Cortex of kidney (tissue), 1 donor: ENCODE measurements at places on chromosomes 3 and 15.

GRCh38 chr3:149463921-149464320, 10.6 kb upstream of the TM4SF4 start:
- no peak for DNase-seq

GRCh38 chr3:161558236-161558635, 61.6 kb downstream of the OTOL1 start:
- no peak for DNase-seq

- DNase-seq, result no peak
These were observed 113.4 kb downstream of the CD47 start for GRCh38 chr3:107977221-107978130.

- DNase-seq, result no peak
These were observed 85.5 kb downstream of the FLNB start for GRCh38 chr3:58093574-58094195.

DNA sequence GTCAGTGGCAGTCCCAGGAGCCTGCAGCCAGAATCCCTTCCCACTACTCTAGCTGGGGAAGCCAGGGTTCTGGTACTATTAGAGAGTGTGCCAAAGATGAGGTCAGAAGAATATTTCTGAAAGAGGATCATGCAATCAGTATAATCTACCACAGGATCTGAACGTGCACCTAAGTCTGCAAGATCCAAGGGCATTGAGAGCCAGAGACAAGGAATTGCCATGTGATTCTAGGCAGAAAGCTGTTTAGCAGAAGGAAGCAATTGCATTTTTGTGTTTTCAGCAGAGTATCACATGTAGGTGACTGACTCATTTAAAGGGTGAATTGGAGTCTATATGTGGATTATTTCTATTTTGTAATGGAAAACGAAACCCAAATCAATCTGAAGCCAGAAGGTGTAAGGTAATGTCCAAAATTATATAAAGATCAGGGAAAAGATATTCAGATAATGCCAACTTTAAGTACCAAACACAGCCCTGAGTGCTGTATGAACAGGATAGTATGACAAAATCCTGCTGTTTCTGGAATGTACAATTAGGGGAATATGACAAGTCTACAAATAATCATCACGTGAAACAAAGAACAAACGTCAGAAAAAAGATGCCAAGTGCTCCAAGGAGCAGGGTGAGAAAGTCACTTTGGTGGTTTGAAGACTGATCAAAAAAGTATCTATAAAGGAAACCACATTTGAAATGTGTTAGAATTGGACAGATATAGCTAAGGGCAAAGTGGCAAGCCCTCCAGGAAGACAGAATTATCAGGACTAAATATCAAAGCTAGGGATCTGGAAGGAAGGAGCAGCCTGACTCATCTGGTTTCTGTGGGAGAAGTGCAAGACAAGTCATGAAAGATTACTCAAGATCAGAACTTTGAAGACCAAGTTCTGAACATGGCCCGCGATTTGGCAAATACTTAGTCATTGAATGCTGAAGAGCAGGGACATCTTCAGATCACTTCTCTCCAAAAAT, 1036.6 kb downstream of the NTRK3 start:
- no peak for DNase-seq

- no peak for DNase-seq
These were observed 43.7 kb upstream of the ADPGK start for GRCh38 chr15:72827226-72827625.

DNA sequence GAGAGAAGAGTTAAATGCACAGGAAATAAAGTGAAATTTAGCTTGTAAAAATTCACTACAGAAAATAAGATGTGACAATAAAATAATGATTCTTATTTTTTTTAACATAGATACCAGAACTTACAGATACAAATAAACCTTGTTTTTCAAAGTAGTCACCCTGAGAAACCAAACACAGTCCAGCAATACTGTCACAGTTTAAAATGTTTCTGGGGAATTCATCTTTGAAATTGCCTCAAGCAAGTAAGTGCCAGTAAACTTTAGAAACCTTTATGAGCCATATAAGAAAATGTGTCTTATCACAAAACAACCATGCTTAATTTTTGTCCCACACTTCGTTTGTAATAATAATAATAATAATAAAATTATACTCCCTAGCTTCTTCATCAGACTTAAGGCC, 19.9 kb downstream of the SHOX2 start:
- DNase-seq, result no peak

- DNase-seq, result no peak
These were observed 9.4 kb upstream of the ADCY5 start for GRCh38 chr3:123458255-123458654.

DNA sequence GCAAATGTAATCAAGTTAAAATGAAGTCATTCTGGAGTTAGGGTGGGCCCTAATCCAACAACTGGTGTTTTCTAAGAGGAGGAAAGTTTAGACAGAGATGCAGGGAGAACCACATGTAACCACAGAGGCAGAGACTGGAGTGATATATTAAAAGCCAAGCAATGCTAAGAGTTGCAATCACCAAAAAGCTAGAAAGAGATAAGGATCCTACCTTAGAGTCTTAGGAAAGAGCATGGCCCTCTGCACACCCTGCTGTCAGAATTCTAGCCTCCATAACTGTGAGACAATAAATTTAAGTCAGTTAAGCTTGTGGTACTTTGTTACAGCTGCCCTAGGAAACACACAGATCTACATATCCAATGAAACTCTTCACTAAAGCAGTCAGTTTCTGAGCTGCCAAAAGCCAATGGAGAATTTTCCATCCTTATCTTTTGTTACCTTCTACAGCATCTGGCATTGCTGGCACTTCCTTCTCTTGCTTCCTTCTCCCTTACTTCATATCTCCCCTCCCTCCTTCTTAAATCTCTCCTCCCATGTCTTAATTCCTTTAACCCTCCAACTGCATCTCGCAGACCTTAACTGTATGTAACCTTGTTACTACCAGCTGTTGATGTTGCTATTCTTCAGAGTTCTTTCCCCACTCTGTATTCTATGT, 11.2 kb downstream of the DCBLD2 start:
- DNase-seq, result no peak

DNA sequence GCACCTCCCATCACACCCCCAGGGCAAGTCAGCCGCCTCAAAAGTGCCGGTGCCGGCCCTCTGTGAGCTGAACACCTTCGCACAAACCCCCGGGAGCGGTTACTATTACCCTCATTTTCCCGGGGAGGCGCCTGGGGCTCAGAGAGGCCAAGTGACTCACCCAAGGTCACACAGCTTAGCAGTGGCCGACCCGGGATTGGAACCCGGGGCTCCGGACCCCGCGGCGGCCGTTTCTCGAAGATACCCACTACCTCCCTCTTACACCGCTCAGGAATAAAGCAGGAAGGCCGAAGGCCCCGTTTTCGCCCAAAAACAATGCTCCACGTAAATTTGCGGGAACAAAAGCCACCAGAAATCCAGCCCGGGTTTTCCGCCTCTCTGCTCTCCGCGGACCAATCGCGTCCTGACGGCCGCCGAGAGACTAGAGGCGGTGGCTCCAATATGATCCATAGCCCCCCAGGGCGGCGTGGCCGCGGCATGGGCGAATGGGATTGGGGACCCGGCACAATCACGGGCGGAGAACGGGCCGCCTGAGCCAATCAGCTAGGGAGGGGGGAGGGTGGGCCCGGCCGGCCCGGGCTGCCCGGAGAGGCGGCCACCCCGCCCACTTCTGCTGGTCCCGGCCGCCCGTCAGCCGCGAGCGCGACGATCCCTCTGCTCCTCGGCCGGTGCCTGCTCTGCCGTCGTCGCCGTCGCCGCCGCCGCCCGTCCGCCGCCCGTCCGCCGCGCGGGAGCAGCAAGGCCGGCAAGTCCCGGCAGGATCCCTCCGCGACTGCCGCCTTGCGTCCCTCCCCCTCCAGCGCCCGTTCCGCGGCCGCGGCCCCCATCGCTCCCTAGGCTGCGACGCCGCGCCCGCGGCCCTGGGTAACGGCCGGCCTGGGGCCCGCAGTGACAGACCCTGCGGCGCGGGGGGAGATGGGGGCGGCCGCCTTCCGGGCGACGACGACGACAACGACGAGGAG, 177.0 kb downstream of the OR4M2 start:
- DNase-seq, result no peak

DNA sequence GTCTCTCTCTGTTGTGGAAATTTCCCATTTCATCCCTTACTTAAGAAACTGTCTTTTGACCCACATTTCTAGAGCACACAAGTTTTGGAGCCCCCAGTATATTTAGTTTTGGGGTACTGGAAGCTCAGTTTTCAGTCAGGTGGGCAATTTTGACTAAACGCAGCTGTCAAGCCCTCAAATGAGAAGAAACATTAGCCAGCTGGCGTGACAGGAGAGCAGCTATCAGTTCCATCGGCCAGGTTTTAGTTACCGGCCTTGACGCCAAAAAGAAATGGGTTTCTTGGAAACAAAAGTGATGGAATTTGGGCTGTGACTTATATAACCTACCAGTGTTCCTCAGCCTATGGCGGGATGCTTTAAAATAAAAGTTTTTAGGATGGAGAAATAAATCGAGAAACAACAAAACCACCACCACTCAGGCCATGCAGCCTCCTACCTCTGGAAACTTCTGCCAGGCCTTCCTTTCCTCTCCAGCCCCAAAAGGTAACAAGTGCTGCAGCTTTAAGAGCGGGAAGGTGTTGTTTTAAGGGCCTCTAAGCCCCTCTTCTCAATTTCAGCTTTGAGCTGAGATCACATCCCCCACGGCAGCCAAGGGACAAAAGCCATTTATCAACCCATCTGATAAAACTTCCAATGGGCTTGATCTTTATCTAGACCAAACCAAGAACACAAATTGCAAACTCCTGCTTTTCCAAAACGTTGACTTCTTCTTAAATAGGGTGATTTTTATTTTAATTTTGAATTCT, 18.3 kb downstream of the RGMA start:
- no peak for DNase-seq

DNA sequence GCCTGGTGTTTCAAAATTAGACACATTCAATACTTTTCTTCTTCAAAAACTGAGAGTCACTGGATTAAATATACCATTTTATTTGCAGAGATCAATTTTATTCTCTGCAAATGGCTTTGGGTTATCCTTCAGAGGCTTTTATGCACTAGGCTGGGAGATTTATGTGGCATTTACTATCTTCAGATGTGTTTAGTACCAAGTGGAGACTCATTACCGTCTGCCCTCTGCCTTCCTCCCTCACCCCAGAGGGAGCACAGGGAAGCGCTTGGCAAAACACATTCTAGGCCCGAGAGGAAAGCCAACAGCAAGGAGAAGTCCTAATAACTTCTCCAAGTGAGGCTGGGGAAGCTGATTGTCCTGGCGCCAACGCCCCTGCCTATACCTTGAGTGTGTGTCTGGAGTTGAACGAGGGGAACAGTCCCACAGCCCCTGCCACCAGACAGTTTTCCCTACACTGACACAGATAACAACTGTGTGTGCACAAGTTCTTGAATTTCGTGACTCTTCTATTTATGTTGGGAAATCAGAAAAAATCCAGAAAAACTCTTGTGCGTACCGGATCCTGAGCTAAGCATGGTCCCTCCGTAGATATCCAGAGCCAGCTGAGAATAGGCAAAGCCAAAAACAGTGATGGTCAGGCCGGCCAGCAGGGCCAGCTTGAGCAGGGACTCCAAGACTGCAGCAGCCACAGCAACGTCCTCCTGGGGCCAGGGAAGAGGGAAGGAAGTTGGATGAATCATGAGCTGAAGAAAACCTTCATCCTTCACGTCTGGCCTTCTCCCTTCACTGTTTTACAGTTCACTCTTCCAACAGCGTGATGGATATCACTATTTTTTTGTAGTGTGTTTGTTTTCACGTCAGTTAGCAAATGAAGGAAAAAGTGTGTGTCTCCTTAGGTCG, 26.6 kb downstream of the RFT1 start:
- no peak for DNase-seq

DNA sequence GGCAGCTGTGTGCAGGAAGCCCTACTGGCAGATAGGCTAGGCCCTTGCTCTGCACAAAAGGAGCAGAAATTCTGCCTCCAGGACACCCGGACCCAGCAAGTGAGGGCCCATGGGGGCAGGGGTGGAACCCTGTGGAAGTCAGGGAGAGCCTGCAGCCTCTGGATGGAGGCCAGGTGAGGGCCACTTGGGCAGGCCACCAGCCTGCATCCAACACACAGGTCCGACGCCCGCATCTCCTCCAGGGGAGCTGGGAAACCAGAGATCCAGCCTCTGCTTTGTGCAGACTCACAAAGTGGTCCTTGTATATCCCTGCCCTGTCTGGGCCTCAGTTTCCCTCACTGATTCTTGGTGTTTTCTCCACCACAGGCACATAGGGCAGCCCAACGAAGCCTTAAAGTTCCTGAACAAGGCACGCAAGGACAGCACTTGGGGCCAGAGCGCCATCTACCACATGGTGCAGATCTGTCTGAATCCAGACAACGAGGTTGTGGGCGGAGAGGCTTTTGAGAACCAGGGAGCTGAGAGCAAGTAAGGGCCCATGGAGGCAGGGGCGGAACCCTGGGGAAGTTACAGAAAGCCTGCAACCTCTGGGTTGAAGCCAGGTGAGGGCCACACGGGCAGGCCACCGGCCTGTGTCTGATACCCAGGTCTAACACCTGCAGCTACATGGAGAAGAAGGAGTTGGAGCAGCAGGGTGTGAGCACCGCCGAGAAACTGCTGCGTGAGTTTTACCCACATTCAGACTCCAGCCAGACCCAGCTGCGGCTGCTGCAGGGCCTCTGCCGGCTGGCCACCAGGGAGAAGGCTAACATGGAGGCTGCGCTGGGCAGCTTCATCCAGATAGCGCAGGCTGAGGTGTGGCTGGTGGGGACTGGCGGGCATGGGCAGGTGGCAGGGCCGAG, 16.6 kb downstream of the CSRNP1 start:
- no peak for DNase-seq

GRCh38 chr3:104846270-104846669, 520.4 kb upstream of the ALCAM start:
- no peak for DNase-seq

DNA sequence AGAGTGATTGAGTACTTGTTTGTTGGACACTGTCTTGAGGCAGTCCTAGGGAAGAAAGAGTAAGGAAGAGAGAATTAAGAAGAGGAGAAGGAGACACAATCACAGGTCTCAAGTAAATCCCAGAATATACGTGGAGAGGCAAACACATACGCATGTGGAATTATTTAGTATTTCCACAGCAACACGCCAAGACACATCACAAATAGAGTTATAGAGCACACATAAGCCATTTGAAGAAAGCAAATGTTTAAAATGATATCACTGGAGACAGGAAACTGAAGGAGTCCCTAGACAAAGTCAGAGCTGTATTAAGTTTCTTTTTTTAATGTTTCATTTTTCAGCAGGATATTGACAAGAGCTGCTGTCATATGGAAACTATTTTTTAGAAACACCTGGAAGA, 206.1 kb upstream of the LRIG1 start:
- no peak for DNase-seq

GRCh38 chr3:131174752-131175151, 148.1 kb downstream of the NEK11 start:
- DNase-seq, result no peak

GRCh38 chr3:147428754-147429153, 19.6 kb downstream of the ZIC1 start:
- no peak for DNase-seq

- no peak for DNase-seq
These were observed 6.4 kb downstream of the CELSR3 start for GRCh38 chr3:48656061-48656840.

DNA sequence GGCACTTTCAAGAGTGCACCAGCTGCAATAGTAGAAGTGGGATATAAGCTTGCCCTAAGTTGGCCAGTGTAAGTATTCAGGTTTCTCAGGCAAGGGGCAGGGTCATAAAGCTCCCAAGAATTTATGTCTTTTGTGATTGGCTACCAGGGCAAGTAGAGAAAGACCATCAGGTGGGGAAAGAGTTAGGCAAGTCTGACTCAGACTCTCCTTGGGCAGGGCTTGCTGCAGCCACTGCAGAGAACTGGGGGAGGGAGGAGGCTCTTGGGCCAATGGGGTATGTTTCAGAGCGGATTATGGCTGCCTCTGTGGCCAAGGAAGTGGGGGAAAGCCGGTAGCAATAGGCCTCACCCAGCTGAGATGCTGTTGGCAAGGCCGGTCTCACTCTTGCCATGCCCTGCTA, 44.6 kb upstream of the SLC25A36 start:
- DNase-seq, result no peak
